ENCODE measurements at places on chromosomes 2 and 18.
A peak's percentile ranks its signal among the peaks of the same experiment; 100 is the strongest.

DNA sequence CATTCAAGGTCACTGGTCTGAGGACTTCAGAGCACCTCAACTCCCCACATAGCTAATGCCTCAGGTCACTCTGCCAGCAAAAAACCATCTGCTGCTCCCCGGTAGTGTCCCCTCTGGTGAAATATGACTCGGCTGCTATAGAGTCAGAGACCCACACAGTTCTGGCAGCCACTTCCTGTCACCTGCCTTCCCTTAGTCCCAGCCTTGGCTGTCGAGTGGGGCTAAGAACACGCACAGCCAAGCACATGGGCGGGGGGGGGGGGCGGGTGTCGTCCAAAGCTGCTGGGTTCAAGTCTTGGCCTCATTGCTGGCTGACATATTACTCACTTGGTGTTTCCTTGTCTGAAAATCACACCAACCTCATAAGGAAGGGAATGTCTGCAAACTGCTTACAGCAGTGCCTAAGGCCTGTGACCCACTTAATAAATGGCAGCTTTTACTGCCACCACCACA is 37.5 kb downstream of the POLR1A start:
- DNase-seq = peak; percentile 28

DNA sequence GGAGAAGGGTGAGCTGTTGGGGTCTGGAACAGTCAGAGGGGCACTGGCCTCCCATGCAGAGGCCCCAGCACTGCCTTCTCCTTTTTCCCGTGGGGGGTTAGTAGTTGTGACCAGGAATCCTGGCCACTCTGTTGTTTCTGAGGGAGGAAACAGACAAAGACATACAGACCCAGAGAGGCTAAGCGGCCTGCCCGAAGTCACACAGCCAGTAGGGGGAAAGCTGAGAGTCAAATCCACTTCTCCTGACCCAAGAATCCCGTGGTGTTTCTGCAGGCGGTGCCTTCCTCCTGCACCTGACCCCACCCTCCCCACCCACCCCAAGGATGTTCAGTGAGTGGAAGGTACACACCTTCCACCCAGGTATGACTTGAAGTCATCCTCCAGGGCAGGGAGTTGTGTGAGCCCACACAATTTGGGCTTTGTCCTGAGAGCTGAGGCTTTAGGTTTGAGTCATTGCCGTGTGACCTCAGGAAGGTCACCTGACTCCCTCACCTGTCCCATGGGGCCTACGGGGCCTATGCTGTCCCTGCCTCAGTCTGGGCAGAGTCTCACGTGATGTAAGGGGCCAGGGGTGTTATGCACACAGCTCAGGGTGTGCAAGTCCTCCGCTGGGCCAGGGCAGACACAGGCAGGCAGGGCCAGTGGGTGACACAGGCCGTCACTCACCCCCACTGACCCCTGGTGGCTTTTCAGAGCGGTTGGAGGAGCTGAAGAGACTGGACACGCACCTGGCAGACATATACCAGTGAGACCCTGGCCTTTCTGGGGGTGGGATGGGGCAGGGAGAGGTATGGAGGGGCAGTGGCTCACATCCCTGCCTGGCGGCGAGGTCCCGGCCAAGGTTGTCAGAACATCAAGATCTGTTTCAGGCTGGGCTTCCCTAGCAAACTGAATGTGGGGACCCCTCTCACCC is 5.0 kb downstream of the NT5DC4 start:
- DNase-seq = no peak

DNA sequence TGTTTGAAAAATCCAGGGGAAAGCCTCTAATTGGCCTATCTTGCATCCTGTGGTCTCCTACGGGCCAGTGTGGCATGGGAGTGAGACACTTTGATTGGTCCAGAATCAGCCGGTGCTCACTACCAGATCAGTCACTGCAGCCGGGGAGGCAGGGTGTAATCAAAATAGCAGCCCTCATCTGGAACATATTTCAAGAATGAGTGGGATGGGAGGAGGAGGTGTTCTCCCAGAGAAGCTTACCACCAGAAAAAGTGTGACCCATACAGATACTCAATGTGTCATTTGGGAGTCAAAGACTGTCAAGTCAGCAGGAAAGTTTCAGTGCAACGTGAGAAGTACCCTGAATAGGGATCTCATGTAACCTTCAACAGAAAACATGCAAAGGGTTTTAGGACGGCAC is 393.9 kb upstream of the SLC14A2 start:
- no peak for DNase-seq

- DNase-seq = no peak
These were observed 114.4 kb upstream of the HAAO start for GRCh38 chr2:42906557-42907411.

DNA sequence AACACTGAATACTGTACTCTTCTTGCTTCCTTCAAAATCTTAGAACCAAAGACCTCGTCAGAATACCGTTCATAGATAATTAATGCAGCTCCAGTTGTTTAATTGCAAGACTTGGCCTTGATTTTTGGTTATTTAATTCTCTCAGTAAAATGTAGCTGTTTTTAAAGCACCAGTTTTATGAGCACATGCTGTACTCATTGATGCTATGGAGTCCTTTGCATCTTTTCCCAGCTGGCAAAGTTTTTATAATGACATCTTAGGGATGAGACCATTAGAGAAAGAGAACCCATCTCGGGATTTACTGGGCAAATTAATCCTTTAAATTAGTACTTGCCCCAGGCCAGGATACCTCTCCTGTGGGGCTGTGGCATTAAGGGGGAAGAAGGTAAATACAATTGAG is 199.3 kb downstream of the MEMO1 start:
- DNase-seq = no peak

GRCh38 chr2:159128191-159128590 is 158.3 kb downstream of the WDSUB1 start:
- DNase-seq = no peak

GRCh38 chr18:65632236-65632635 is 118.6 kb upstream of the CDH7 start:
- DNase-seq = no peak

DNA sequence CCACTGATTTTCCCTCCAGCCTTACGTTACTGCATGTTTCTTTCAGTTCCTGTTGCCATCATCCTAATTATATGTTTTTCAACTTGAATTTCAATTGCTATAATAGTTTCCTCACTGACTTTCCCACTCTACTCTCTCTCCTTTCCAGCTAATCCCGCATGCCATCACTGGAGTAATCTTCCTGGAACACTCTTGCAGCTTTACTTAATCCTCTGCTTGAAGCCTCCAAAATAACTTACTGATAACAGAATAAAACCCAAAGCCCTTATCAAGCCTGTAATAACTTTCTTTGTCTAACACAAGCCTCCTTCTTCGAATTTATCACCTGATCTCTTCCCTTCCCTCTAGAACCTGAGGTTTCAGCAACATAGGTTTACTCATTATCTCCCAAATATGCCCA is 237.3 kb downstream of the LTBP1 start:
- DNase-seq = no peak

GRCh38 chr2:24768013-24768412 is 25.2 kb downstream of the PTRHD1 start:
- no peak for DNase-seq

- no peak for DNase-seq
These were observed 23.2 kb upstream of the SLC20A1 start for GRCh38 chr2:112622528-112622849.

GRCh38 chr2:128593879-128594650 is 275.4 kb upstream of the HS6ST1 start:
- DNase-seq = no peak

GRCh38 chr2:221060376-221060775 is 511.7 kb downstream of the EPHA4 start:
- DNase-seq = no peak

- DNase-seq = no peak
These were observed 381.1 kb downstream of the IRS1 start for GRCh38 chr2:226418521-226418920.
